ENCODE measurements at places on chromosomes 7 and 10.

DNA sequence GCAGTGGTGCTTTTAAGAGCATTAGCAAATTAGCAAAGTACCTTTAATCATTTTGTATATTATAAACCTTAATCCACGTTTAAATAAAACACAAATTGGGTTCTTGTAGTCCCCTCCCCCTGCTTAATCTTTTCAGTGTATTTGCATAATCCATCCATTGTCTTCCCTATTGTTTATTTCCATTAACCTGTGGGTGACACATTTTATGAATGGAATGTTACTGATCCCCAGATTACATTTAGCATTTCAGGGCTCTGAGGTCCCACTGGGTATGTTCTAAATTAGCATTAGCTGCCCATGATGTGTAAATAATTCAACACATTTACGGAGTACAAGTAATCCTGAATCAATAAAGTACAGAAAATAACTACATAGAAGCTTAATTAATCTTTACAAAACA lies 138.4 kb upstream of the FEZF1 start:
- DNase-seq = no peak

GRCh38 chr10:14926722-14927416 lies 27.0 kb downstream of the DCLRE1C start:
- no peak for DNase-seq

- no peak for DNase-seq
Measured at GRCh38 chr7:84294847-84295455, 100.4 kb upstream of the SEMA3A start.

DNA sequence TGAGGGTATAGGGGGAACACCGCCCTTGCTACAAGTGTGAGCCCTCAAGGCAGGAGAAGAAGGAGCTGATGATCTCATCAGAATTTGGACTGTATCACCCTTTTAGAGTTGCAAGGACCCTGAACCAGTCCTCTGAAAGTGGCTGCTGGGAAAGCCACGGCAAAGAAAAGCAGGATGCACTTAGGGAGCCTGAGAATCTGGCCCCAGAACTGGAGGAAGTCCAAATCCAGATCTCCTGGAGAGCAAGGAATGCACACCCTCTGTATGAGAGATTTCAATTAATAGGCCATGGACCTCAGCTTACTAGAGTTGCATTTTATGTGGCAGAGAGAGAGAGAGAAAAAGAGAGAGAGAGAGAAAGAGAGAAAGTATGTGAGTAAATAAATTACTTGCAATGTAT lies 662.9 kb downstream of the CCSER2 start:
- no peak for DNase-seq

DNA sequence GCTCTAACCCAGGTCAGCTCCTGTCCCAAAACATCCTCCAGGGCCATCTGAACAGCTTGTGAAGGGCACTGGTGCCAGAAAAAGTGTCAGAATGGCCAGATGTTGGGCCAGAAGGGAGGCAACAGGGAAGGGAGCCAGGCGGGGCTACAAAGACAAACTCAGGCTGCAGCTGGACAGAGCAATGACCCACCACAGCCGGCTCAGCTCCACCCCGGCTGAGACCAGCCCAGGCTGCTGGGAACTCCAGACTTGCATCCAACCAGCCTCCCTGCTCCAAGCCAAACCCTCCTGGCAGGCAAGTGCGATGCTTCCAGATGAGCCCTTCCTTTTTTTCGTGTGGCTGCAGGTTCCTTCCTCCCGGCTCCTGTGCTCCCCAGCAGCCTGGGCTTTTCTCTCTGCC lies 466.9 kb downstream of the PTPRN2 start:
- no peak for DNase-seq

DNA sequence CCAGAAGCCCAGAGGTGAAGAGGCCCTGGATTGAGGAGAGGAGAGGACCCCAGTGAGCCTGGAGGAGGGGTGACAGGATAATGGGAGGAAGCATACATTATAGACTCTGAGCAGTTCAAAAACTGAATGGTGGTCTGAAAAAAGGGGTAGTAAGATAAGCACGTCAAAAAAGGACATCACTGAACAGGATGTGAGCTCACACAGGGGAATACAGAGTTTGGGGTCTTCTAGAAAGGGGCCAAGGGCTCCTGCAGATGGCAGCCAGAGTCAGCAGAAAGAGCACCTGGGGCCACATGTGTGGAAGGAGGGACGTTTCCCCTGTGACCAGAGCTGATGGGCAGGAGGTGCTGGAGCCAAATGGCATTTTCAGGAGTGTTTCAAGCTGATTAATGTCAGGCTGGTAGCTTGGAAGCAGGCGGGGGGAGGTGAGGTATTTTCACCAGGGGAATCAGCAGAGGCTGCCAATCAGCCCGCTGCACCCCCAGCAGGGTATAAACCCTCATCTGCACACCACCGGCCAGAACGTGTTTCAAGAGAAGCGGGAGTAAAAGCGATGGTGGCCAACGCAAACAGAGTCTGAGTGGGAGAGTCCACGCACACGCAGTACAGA lies 85.8 kb downstream of the TNS3 start:
- no peak for DNase-seq

- DNase-seq = no peak
Measured at GRCh38 chr7:1889556-1890181, 219.6 kb downstream of the ELFN1 start.

GRCh38 chr7:66352071-66352470 lies 146.9 kb downstream of the TPST1 start:
- no peak for DNase-seq

- no peak for DNase-seq
Measured at GRCh38 chr10:12041766-12042408, 722 bp downstream of the UPF2 start.

- no peak for DNase-seq
Measured at GRCh38 chr10:101467286-101467770, 113.4 kb downstream of the BTRC start.

DNA sequence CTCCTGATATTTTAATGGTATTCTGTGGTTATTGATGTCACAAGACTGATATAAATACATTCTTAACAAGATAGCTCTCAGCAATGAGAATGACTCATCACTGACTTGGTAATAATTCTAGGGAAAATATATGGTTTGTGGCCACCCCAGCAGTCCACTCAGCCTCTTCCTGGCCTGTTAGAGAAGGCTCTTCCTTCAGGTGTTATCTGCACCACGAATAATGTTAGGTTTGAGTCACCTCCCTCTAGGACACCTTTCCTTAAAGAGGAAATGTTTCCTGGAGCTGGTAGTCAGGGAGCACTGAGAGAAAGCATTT lies 163.3 kb downstream of the SVIL start:
- no peak for DNase-seq

DNA sequence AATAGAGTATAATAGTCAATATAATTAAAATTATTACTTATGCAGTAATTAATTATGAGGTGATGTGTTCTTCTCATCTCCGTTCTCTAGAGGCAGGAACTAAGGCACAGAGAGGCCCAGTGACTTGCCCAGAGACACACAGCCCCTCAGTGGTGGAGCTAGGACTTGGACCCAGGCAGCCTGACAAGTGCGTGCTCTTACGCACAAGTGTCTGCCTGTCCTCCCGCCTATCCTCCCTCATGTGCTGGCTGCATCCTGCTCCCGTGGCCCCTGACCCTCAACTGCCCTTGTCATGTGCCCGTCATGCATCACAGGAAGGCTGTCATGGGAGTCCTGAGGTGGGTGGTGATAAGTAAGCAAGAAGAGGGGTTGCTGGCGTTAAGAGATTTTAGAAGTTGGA lies 14.3 kb downstream of the IL2RA start:
- DNase-seq = no peak

GRCh38 chr10:132910901-132911785 lies 31.2 kb downstream of the CFAP46 start:
- no peak for DNase-seq

DNA sequence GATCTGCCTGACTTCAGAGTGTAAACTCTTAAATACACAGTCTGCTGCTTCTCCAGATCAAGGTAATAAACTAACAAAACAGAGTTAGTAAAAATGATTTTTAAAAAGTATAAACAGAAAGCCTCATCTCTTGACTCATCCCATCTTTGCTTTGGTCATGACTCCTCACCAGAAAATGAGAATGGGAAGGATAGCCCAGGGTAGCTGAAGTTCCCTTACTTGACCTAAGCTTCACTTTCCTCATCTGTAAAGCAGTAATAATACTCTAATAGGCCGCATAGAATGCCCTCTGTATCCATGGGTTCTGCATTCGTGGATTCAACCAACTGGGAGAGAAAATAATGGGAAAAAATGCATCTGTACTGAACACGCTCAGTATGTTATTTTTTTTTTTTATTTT lies 11.3 kb upstream of the SLC25A28 start:
- DNase-seq = no peak

- DNase-seq = no peak
Measured at GRCh38 chr10:132242103-132242840, 55.5 kb downstream of the DPYSL4 start.

DNA sequence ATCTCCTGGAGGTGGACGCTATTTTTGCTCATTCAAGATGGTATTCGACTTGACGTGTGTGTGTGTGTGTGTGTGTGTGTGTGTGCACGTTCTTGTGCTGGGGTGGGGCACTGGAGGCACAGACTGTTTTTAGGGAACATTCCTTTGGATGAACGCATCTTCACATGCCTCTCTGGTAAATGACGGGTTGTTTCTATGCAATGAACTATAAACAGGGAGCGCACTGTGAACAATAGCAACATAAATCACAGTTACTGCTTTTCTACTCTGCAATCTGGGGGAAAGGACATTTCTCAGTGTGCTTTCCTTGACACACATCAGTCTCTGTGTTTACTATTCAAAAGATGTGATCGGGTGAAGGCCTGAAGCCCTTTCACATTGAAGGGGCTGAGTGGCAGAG lies 120.1 kb upstream of the PITRM1 start:
- DNase-seq = no peak

DNA sequence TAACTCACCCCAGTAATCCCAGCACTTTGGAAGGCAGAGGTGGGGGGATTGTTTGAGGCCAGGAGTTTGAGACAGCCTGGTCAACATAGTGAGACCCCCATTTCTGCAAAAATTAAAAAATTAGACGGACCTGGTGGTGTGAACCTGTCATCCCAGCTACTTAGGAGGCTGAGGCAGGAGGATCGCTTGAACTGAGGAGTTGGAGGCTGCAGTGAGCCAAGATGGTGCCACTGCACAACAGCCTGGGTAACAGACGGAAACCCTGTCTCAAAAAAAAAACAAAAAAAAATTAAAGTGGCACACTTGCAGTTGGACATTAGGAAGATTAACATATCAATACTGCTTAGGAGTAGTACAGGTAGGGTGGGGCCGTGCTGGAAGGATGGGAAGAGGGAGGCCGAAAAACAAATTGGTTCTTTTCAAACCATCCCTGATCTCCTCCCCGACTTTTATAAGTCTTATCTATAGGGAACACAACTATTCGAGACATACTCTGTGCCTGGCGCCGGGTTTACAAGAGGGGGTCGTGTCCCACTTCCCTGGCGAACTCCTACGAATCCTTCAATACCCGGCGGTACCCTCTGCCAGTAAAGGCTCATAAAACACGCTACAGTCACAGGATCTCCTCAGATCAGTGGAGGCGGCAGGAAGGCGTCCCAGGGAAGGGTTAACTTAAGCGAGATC lies 628 bp downstream of the TAF6 start:
- DNase-seq = no peak

DNA sequence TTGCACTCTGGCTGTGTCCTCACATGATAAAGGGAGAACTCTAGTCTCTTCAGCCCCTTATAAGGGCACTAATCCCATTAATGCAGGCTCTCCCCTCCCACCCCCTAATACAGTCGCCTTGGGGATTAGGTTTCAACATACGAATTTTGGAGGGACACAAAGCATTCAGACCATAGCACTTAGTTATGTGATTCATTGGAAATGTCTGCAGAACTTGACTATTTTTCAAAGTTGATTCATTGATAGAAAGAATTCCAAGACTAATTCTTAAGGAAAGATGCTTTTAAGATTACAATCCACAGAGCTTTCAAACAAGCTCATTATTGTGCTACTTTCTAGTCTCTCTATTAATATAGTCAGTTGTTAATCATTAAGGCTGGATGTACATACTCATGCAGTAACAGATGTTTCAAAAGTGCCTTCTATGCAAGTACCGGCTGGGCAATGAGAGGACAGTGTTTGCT lies 85.3 kb upstream of the RPA3 start:
- DNase-seq = no peak

DNA sequence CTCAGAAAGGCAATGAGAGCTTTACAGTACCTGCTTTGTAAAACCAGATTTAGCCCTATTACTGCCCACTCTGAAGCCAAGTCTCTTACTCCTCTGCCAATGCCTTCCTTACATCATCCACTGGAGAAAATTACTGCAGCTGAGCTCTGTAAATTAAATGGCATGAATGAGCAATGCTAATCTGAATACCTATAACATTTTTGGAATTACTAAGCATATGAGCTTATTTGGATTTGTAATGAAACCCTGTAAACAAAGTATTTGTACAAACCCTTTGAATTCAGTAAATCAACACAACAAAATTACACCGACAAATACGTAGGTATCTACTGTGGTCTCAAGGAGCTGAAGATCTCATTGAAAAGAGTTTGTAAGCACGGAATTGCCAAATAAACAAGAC lies 12.1 kb upstream of the CCNY start:
- DNase-seq = no peak

DNA sequence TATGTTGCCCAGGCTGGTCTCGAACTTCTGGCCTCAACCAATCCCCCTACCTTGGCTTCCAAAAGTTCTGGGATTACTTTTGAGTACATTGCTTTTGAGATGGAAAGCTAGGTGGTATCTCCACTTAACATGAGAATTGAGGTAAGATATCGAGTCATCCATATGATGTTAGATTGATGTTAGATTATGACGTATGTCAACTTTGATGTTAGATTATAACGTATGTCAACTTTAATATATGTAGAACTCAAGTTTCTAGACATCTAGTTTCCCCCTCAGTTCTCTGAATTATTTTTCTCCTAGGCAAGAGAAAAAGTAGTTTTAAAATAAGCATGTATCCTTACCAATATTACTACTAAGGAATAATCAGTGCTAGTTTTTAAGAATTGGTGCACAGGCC lies 20.0 kb downstream of the SHOC2 start:
- DNase-seq = no peak

GRCh38 chr7:81339946-81340345 lies 421.1 kb upstream of the SEMA3C start:
- no peak for DNase-seq

- no peak for DNase-seq
Measured at GRCh38 chr10:87837445-87837844, 19.4 kb upstream of the ATAD1 start.

- no peak for DNase-seq
Measured at GRCh38 chr7:1033546-1034145, 10.7 kb upstream of the GPR146 start.

GRCh38 chr10:88890681-88891381 lies 10.8 kb downstream of the STAMBPL1 start:
- no peak for DNase-seq
